ENCODE measurements at places on chromosomes 3 and 15.

GRCh38 chr3:73009008-73009407, 12.4 kb downstream of the PPP4R2 start:
- DNase-seq = no peak

GRCh38 chr3:41274944-41275668, 75.8 kb downstream of the CTNNB1 start:
- DNase-seq = peak; percentile 50

GRCh38 chr15:37891766-37892368, 42.6 kb upstream of the TMCO5A start:
- DNase-seq = peak; percentile 66

DNA sequence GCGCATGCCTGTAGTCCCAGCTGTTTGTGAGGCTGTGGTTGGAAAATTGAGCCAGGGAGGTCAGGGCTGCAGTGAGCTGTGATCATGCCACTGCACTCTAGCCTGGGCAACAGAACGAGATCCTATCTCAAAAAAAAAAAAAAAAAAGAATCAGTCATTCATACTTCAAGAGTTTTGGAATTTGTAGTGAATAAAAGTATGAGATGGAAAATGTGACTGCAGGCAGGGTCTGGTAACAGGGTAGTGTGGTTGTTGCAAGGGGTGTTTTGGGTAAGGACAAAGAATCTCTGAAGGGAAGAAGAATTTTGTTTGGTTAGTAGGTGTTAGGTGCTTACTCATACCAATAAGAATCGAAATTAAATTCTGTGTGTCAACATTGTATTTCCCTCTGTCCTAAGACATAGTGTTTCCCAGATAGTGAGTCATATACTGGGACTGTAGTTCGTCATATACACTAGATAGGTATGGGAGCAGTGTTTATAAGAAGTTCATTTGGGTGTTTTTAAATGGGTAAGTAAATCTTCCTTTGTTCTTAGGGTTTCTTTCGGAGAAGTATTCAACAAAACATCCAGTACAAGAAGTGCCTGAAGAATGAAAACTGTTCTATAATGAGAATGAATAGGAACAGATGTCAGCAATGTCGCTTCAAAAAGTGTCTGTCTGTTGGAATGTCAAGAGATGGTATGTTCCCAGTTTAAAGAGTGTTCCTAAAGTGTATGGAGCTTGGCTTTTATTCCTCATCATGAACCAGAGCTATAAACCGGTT, 14.2 kb downstream of the NR1D2 start:
- peak; percentile 88 for DNase-seq

DNA sequence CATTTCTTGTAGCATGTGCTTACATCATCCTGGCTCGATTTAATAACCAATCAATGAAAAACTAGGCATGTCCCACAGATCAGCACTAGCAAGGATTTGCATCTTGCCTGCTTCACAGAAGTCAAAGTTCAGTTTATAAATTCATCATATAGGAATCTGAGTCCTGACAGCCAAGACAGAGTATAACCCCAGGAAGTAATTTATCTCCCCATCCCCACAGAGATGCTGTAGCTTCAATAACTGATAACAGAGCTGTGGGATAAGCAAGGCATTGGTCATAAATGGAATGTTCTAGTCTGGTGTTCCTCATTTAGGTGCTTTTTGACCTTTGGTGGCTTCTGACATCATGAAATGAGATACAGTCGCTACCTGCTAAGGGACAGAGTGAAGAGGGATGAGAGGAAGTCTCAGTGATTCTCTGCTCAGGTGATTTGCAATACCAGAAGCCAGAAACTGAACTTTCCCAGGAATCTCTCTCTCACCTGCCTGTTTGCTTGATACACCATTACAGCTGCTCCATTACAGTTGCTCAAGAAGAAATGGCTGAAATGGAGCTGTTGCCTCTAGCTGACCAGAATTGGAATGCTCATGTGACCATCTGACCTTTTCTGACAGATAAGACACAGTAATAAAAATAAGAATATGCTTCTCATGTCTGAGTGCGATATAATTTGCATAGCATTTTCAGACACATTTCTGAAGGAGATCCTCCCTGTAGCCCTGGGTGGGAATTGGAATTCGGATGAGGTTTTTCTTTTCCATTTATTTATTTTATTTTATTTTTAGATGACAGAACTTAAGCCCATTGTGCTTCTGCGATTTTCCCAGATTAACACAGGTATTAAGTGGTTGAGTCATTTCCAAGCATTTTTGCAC, 217.1 kb upstream of the KCNMB2 start:
- no peak for DNase-seq

DNA sequence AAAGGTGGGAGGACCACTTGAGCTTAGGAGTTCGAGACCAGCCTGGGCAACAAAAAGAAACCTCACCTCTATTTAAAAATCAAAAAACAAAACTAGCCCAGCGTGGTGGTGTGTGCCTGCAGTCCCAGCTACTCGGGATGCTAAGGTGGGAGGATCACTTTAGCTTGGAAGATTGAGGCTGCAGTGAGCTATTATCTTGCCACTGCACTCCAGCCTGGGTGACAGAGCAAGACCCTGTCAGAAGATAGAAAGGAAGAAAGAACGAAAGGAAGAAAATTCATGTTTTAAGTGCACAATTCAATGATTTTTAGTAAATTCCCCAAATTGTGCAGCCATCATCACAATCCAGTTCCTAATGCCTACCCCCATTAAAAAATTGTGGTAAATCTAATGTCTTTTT, 7.8 kb downstream of the FSD2 start:
- no peak for DNase-seq

GRCh38 chr3:97793420-97794019, 28.3 kb upstream of the CRYBG3 start:
- DNase-seq = peak; percentile 72

GRCh38 chr3:183149915-183150750, 12.4 kb downstream of the LAMP3 start:
- peak; percentile 47 for DNase-seq

- peak; percentile 46 for DNase-seq
Observed at GRCh38 chr3:64203216-64203615, 22.1 kb downstream of the PRICKLE2 start.

DNA sequence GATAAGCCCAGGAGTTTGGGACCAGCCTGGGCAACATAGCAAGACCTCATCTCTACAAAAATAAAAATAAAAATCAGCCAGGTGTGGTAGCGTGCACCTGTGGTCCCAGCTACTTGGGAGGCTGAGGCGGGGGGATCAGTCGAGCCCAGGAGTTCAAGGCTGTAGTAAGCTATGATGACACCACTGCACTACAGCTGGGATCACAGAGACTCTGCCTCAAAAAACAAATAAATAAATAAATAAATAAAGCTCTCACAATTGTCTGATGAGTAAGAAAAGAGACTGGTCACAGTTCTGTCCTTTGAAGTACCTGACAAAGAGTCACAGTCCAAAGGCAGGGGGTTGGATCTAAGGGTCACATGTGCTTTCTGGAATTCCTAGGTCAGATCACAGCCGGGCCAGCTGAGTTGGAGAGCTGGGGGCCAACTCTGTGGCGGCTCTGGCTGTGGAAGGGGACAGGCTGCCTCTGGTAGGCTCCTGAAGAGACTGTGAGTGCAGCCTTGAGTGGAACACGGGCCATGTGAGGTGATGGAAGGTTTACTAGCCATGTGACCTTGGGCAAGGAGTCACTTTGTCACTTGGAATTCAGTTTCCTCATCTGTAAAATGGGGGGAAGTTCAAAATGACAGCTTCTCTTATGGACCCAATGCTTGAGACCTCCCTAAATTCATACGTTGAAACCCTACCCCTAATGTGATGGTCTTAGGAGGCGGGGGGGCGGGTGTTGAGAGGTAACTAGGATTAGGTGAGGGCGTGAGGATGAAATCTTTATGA, 47.2 kb downstream of the WHAMM start:
- peak; percentile 10 for DNase-seq

GRCh38 chr3:72953325-72953956, 43.2 kb upstream of the PPP4R2 start:
- DNase-seq = no peak

- peak; percentile 99 for DNase-seq
Observed at GRCh38 chr3:123758081-123758564, 126.0 kb downstream of the MYLK start.

DNA sequence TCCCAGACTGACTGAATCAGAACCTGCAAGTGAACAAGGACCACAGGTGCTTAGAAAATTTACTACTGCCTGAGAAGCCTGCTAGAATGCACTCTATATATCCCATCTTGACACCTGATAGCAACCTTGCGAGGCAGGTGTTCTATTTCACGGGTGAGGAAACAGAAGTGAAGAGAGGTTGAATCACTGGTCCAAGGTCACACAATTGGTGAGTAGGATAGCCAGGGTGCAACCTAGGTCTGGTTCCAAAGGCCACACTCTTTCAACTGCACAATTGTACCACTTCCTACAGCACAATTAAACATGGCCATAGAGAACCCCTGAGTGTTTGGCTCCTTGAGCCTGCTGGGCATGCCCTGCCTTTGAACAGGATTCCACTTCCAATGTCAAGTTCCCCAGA, 87.0 kb downstream of the RAB11A start:
- no peak for DNase-seq

DNA sequence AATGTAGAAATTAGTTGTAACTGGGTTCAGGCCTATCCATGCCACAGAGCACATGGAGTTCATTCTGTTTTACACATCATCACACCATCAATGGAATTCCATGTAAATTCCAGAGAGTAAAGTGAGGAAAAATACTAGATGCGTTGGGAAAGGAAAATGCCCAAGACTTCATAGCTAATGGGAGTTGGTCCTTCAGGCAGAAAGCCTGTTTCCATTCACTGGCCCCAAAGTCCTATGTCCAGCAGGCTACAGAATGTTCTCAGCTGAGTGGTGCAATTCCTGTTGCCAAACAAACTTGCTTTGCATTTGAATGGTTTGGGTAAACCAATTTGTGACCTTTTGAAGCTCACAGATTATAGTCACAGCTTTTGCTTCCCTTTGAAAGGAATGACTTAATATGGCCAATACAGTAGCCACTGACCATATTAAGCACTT, 164.6 kb upstream of the PFN2 start:
- no peak for DNase-seq

DNA sequence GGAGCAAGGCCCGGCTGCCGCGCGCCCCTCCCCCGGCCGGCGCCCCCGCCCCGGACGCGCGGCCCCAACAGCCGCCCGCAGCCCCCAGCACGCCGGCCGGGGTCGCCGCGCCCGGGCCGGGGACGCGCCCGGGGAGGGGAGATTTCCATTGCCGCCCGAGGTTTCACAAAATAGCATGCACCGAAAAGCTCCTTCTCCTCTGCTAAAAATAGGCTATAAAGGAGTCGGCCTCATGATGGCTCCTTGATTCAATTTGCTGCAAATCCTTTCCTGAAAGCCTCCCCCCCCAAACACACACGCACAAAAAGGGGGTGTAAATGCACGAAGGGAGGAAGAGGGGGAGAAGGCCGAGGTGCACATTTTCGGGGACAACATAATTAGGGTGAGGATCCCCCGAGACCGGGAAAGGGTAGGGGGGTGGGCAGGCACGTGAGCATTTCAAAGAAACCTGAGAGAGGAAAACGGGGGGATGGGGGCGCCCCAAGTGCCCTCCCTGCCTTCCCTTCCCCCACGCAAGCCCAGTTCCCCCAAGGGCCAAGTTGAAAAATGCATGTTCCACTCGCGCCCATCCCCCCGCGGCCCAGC, 734 bp downstream of the TBL1XR1 start:
- peak; percentile 73 for DNase-seq

DNA sequence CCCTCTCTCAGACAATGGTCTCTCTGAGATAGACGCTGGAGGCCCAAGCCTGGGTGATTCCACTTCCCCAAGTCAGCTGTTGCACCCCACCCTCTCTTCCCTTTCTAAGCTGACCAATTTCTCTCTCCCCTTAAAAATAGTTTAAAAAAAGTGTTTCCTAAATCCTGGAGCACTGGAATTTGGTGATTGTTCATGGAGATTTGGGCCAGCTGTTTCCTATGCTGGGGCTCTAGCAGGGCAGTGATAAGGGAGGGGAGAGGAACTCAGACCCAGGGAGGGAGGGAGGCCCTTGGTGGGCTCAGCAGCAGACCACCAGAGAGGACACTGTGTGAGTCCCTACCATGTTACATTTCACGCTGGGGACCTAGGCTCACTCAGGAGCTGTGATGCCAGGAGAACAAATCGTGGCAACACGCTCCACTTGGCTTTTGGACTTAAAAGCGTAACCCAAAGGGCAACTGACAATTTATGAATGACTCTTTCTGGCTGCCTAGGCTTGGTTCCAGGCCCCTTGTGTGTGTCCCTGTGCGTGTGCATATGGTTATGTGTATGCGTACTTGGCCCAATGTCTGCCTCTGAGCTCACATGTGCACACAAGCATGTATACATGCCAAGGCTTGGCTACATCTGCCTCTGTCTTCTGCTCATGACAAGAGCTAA, 59.8 kb upstream of the INSYN1 start:
- no peak for DNase-seq

DNA sequence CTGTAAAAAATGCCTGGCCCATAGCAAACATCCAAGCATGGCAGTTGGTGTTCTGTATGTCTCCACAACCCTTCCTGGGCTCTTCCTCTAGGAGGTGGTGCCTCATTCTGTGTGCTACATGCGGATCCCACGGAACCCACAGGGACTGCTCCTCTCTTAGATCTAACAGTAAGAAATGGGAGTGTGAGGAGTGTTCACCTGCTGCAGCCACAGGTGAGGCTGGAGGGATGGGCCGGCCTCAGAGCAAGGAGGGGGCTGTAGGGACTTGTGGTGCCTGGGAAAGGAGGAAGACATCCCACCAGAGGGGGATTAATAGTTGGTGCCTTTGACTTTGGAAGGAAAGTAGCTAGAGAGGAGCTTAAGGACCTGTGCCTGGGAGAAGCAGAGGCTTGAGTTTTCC, 22.2 kb downstream of the SEMA3G start:
- no peak for DNase-seq

DNA sequence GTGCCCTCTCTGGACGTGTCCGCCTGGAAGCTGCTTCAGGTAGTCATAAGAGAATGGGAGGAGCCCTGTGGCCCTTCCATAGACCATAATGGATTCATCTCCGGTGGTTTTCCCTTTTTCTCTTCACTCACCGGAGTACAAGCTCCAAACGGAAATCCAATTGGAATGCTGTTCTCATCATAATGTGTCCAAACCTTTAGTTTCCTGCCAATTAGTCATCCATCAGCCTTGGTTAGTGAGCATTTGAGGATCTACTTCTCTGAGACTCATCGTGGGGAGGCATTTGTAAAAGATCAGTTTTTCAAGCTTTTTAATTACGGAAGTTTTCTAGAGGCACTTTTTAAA, 34.9 kb downstream of the ABHD2 start:
- DNase-seq = peak; percentile 82

- peak; percentile 97 for DNase-seq
Observed at GRCh38 chr3:191070201-191070600, 128.8 kb upstream of the OSTN start.

DNA sequence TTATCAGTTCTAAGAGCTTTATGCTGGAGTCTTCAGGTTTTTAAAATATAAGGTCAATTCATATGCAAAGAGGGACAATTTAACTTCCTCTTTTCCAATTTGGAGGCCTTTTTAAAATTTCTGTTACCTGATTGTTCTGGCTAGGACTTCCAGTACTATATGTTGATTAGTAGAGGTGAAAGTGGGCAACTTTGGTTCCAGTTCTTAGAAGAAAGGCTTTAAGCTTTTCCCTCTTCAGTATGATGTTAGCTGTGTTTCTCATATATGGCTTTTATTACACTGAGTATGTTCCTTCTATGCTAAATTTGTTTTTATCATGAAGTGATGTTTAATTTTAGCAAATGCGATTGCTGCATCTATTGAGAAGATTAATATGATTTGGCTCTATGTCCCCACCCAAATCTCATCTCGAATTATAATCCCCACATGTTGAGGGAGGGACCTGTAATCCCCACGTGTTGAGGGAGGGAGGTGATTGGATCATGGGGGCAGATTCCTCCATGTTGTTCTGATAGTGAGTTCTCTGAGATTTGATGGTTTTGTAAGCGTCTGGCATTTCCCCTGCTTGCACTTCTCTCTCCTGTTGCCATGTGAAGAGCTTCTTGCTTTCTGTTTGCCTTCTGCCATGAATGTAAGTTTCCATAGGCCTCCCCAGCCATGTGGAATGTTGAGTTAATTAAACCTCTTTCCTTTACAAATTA, 33.8 kb downstream of the FAIM start:
- no peak for DNase-seq
